ENCODE measurements at places on chromosomes 1 and 21.

- DNase-seq, result peak; percentile 41
Observed at GRCh38 chr1:229273507-229274232, 2.8 kb downstream of the RAB4A start.

DNA sequence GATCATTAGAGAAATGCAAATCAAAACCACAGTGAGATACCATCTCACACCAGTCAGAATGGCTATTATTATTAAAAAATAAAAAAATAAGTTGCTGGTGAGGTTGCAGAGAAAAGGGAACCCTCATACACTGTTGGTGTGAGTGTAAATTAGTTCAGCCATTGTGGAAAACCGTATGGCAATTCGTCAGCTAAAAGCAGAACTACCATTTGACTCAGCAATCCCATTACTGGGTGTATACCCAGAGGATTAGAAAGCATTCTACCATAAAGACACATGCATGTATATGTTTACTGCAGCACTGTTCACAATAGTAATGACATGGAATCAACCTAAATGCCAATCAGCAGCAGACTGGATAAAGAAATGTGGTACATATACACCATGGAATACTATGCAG lies 42.2 kb downstream of the GIPC2 start:
- DNase-seq, result no peak

DNA sequence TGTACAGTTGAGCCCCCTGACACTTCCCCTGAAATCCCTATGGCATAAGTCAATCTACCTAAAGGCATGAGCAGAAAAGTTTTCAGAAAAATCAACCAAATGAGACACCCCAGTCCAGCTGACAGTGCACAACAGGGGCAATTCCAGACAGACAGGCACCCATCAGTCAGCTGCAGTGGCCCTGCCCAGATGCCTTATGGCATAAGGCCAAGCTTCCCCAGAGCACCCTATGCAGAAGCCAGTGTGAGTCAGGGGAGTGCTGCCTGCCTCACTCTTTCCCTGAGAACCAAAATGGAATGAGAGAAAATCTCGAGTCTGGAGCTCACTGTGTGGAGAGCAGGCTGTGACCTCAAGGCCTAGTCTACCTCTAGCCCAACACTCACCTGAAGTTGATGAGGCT lies 38.1 kb downstream of the MRAP start:
- DNase-seq, result peak; percentile 52

GRCh38 chr1:234953655-234954405 lies 174.8 kb downstream of the TOMM20 start:
- no peak for DNase-seq

DNA sequence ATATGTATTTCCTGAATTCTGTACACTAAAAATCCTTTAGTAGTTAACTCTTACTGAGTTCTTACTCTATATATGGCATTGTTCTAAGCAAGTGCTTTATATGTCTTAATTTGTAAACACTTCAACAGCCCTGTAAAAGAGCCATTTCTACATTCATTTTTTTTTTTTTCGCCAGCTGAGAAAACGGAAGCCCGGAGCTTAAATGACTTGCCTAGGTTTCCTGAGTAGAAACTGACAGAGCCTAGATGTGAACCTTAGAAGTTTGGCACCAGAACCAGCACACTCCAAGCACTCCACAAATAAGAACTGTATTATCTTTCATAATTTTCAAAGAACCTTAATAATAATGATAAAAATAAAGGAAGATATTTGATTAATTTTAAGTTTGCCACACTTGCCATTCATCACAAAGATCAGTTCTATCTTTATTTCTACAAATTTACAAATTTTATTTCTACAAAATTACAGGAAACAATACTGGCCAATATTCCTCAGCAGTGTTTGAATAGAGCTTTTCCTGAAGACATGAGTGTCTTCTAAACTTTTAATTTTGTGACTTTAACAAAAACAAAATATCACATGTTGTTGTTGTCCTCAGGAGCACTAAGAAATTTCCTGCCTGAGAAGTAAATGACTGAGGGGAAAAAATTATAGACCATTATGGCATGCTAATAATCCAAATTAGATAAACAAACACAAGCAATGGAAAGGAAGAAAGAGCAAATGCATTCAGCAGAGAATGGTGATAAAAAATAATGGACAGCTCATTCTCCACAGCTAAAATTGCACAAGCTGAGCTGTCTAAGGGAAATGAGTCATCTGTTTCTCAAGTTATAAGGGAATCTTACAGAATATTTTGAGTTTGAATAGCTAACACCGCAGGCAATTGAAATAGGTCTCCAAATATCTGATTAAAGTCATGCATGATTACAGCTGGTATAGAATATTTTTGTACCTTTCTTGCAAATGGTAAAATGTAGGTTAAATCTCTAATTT lies 71.2 kb downstream of the DPYD start:
- DNase-seq, result peak; percentile 70

DNA sequence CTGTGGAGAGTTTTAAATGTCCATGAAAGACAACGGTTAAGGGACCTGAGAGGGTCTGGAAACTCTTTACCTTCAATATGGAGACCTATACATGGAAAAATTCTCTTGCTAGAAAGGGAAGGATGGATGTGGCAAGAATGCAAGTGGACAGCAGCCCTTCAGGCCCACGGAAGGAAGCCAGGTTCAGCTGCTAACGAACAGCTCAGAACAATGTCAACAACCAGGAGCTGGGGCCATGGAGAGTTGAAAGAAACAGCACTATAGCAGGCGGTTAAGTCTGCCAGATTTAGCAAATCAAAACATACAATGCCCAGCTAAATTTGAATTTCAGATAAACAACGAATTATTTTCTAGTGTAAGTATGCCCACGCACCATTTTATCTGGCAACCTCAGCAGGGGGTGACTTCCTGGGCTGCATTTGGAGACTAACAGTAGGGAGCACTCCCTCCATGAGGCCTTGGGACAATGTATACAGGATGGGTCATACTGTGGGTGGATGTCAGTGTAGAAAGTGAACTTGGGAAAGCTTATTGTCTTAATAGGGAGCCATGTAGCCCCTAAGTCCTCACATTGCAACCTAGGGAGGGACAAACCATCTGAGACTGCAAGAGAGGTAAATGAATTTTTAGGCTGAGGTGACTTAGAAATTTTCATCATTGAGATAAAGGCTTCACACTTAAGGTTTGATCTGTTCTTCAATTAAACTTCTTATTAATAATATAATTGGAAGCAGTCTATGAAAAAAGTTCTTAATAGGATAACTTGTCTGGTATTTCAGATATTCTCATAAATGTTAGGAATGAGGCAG lies 7.8 kb upstream of the H3-3A start:
- DNase-seq, result peak; percentile 63

Measured in astrocyte of the hippocampus (primary cell).